Activated CD4-positive, alpha-beta T cell treated with anti-CD3 and anti-CD28 coated beads, Interleukin-2, amount 50 U/mL, for 48 hours (primary cell): ENCODE measurements at places on chromosomes 3 and 15.

DNA sequence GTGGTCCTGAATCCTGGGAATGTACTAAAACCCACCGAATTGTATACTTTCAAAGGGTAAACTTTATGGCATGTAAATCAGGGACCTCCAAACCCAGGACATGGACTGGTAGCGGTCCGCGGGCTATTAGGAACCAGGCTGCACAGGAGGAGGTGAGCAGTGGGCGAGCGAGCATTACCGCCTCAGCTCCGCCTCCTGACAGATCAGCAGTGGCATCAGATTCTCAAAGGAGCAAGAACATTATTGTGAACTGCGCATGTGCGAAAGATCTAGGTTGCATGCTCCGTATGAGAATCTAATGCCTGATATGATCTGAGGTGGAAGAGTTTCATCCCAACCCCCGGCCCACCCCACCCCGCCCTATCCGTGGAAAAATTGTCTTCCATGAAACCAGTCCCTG lies 22.2 kb downstream of the HEG1 start:
- no peak for DNase-seq

DNA sequence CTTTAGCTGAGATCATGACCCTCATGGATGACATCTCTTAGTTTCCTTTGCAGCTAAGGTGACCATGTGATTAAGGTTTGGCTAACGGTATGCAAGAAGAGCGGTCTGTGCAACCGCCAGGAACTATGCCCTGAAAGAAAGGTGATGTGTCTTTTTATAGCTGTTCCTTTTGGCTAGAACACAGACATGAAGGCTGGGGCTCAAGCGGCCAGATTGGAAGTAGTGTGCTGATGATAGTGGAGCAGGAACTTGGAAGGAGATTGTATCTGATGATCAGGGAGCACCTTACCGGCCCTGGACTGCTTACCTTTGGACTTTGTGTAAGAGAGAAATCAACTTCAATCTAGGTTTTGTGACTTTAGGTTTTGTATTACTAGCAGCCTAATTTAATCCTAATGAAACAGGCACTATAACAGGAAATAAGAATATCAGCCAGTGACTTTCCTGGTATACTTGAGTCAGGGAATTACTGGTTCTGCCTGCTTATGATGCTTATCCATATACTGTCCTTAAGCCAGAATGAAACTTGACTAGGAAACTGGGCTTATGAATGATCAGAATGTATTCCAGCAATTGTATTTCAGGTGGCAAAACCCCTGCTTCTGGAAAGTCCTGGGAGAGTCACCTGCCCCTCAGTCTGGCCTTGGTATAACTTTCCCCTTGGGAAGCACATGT lies 164.3 kb upstream of the LRIG1 start:
- no peak for DNase-seq

GRCh38 chr3:126752303-126753190 lies 48.5 kb downstream of the CHCHD6 start:
- peak; percentile 56 for DNase-seq

DNA sequence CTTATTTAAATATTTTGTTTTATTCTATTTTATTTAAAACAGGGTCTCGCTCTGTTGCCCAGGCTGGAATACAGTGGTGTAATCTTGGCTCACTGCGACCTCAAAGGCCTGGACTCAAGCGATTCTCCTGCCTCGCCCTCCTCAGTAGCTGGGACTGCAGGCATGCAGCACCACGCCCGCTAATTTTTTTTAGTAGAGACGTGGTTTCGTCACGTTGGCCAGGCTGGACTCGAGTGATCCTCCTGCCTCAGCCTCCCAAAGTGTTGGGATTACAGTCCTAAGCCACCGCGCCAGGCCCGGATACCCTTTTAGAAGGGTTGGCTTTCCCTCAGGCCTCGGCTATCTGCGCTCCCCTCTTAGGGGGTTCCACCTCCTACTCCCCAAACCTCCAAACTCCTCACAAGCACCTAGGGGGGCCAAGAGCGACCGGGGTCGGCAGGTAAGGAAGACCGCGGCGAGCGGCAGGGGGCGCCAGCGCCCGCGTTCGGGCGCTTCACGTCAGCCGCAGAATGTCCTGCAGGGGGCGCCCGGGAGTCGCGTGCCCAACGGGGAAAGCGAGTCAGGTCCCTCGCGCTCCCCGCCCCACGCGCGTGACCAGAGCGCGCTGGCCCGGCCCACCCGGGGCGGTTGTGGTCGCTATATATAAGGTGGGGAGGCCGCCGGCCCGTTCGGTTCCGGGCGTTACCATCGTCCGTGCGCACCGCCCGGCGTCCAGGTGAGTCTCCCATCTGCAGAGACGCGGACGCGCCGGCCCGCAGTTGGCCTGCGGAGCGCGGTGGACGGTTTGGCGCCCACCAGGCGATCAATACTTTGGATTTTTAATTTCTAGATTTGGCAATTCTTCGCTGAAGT lies 51.8 kb upstream of the GATM start:
- DNase-seq, result peak; percentile 89

DNA sequence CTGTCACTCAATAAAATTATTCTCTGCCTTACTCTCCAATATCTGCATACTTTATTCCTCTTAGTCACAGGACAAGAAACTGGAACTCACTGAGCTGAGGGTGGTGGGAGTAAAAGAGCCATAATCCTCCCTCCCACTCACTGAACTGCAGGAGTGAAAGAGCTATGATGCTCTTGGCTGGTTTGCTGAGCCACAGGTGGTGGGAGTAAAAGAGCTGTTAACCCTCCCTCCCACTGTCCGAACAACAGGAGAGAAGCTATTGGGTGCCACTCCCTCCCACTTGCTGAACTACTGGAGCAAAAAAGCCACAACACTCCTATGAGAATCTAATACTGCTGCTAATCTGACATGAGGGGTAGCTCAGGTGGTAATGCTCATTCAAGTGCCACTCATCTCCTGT lies 391.0 kb downstream of the NSUN3 start:
- DNase-seq, result no peak

DNA sequence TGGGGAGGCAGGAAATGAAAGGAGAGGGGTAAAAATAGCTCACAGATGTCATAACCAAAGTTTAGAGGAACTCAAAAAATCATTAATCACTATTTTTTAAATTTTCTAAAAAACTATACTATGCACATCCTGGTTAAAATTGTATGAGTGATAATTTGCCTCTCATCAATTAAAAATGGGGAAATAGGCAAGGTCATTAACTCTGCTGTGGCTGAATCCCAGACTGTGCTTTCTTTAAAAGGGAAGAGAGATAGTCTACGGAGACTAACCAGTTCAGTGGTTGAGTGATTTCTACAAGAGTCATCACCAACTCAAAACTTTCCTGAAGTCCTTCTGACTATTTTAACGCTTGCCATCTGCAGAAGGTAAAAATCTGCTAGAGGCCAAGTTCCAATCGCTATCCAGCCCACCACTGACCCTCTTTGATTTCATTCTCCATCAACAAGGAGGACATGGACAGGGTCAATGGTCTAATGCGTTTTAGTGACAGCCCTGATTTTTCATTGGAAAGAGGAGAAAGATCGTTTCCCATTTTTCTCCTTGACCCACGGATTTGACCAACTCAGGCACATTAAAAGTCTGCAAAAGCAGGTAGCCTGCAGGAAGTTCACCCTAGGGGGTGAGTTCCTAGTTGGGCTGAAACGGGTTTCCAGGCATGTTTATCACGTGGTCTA lies 850 bp downstream of the SUCLG2 start:
- DNase-seq, result no peak

DNA sequence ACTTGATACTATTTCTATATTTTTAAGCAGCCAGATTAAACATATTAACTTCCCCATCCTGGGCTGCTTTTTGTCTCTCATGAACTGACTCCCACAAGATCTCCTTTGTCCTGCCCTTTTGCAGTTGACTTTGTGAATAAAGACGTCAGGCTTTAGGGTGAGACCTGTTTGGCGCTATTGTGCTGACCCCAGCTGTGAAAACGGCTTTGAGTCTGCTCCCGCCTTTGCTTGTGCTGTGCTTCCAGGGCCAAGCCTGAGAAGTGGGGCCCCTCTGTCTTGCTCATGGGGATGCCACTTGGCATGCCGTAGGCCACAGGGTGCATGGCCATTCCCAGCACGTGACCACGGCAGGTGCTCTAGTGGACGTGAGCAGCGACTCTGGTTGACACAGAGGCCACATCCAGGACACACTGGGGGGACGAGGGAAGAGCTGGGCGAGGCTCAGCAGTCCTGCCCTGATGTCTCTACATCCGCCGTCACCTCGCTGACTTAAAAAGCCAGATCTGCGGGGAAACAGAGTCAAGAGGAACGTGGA lies 268.9 kb upstream of the LYSMD4 start:
- DNase-seq, result no peak

DNA sequence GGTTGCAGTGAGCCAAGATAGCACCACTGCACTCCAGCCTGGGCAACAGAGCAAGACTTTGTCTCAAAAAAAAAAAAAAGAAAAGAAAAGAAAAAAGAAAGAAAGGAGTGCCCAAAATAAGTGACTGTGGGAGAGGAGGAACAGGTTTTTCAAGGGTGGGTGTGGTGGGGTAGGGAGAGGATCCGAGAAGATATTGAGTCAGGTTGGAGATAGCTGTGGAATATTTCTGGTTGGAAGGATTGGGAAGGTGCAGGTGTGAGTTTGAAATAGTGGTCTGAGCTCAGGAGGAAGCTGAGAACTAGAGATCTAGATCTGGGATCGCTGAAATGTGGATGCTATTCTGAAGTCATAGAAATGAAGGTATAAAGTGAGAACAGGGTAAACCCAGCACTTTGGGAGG lies 7.8 kb downstream of the SCAMP2 start:
- DNase-seq, result no peak

- no peak for DNase-seq
Measured at GRCh38 chr15:77901921-77902750, 175.4 kb downstream of the TBC1D2B start.

GRCh38 chr3:58391156-58391865 lies 42.3 kb downstream of the PDHB start:
- DNase-seq, result no peak

DNA sequence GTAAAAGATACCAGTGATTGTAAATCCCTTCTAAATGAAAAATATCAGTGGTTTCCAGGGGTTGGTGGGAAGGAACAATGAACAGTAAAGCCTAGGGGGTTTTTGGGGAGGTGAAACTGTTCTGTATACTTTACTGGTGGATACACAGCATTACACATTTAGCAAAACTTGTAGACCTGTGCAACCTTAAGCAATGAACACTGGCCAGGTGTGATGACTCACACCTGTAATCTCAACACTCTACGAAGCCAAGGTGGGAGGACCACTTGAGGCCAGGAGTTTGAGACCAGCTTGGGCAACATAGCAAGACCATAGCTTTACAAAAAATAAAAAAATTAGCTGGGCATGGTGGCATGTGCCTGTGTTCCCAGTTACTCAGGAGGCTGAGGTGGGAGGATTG lies 1.8 kb downstream of the CCDC13 start:
- no peak for DNase-seq

- no peak for DNase-seq
Measured at GRCh38 chr15:89494031-89494430, 2.4 kb downstream of the RHCG start.

- DNase-seq, result no peak
Measured at GRCh38 chr15:26580943-26581342, 191.9 kb downstream of the GABRB3 start.

- no peak for DNase-seq
Measured at GRCh38 chr15:67992834-67993233, 61.3 kb upstream of the PIAS1 start.

DNA sequence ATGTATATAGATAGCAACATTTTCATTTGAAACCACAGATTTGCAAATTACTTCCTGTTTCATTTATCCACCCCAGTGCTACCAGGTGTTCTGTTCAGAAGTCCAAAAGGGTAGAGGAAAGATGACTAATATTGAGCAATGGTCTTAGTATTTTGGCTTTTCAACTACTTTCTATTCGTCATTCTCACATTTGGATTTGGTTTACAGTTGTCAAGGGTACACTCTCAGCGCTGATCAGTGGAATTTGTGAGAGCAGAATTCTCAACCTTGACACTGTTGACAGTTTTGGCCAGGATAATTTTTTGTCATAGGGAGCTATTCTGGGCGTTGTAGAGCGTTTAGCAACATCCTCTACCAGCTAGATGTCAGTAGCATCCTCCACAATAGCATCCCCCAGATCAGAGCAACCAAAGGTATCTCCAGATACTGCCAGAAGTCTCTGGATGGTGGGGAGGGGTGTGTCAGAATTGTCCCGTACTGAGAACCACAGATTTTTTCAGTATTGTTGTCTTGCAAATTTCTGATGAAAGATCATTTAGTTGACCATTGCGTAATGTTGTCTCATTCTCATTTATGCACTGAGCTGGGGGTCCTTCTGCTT lies 4.2 kb downstream of the HMCES start:
- DNase-seq, result no peak

DNA sequence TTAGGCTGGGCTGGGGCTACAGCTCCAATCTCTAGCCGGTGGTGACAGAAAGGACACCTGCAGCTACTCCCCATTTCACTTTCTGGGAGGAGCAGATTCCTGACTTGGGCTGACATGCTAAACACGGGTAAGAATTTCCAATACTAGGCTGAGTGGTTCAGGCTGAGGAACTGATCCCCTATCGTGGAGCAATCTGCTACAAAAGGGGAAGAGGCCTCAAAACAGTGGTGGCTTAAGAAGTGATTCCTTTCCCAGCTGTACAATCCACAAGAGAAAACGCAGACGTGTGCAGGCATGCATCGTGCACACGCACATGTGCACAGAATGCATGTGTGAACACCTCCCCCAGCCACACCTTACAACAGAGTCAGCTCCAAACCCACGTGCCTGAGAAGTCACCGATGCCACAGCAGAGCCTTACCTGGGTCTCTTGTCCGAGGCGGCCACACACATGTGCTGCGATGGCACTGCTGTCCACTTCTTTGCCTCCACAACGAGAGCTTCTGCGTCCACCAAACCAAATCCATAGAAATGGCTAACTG lies 86.7 kb upstream of the SNRPA1 start:
- DNase-seq, result no peak

DNA sequence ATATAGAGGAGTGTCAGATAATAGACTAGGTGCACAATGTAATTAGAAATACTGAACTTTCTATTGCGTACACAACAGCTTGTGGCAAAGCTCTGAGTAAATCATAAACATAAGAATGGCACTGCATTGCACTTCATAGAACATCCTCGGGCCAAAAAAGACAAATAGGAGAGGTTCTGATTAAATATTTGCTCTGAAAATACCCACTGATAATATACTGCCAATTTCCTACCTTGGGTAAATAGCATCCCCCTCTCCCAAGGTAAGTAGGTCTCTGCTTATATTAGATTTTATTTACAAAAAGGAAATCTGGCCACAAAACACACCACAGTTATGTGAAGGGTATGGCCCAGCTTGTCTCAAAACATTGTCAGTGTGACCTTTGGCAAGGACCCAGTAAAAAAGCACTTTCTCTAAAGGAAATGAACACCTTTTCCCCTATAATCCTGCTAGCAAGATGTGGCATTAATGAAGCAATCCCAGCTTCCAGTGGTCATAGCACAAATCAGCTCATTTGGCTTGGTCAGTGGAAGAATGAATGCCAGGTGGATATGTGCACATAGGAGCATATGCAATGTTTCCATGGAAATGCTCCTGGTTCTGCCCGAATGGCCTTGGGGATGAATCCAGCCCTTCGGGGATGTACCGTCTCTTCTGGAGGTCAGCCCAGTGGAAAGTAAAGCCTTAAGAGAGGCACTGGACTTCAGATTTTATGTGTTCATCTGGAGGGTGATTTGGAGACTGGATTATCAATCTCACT lies 315.9 kb downstream of the LSAMP start:
- no peak for DNase-seq

- peak; percentile 29 for DNase-seq
Measured at GRCh38 chr15:99566157-99566897, 543 bp downstream of the MEF2A start.
